Left ventricle myocardium superior (tissue), 1 donor: ENCODE measurements at places on chromosomes 2 and 18. TPM values are rescaled to one million over a fixed set of nuclear protein-coding genes. Genes with fewer than 3 reads are reported as not detected.
A peak's percentile ranks its signal among the peaks of the same experiment; 100 is the strongest.

ELOA2 gene
- not detected for total RNA-seq

CHRND gene
- total RNA-seq = not detected

RIT2 gene
- not detected for total RNA-seq

DNA sequence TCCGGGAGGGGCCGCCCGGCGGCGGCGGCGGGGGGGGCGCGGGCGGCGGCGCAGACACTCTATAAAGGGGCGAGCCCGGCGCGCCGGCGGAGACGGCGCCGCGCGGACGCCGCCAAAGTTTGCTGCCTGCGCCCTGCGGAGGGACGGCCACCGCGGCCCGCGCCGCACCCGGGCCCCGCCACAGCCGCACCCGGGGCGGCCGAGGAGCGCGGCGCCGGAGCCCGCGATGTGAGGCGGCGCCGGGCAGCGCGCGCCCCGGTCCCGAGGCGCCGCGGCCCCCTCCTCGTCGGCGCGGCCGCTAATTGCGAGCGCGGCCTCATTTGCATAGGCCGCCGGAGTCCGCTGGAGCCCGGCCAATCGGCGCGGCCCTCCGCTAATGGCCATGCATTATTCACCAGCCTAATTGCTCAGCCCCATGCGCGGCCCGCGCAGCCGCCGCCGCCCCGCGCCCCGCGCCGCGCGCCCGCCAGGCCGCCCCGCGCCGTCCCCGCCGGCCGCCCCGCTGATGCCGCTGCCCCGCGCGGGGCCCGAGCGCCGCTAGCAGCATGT lies at the start of gene SALL3:
Gene SALL3, plus strand, starts transcription at position 89 of the 549 bp plus-strand sequence. Its CDS starts 457 bp downstream, at position 546.
- DNase-seq = no peak

- no peak for DNase-seq
Measured at GRCh38 chr2:105749583-105750400, 5.1 kb downstream of the NCK2 start.

DNA sequence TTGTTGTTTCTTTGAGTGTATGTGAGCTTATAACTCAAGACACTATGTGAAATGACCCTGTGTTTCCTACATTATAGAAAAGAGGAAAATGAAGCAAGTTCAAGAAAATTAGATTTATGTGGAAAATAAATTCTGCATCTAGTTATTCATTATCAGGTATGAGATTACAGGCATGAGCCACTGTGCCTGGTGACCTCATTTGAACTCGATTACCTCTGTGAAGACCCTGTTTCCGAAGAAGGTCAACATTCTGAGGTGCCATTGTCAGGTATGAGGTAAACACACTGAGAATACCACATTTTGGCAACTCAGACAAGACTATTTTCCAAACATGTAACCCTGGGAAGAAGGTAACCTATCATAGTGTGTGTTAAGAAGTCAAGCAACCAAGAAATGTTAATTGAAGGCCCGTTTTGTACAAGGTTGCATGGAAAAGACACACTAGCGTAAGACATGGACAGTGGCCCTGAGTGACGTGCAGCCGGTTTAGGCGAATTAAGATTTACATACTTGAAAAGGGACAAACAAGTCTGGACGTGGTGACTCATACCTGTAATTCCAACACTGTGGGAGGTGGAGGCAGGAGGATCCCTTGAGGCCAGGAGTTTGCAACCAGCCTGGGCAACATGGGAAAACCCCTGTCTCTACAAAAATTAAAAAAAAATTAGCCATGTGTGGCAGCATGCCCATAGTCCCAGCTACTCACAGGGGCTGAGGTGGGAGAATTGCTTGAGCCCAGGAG lies 186.6 kb downstream of the NEDD4L start:
- DNase-seq = no peak

DNA sequence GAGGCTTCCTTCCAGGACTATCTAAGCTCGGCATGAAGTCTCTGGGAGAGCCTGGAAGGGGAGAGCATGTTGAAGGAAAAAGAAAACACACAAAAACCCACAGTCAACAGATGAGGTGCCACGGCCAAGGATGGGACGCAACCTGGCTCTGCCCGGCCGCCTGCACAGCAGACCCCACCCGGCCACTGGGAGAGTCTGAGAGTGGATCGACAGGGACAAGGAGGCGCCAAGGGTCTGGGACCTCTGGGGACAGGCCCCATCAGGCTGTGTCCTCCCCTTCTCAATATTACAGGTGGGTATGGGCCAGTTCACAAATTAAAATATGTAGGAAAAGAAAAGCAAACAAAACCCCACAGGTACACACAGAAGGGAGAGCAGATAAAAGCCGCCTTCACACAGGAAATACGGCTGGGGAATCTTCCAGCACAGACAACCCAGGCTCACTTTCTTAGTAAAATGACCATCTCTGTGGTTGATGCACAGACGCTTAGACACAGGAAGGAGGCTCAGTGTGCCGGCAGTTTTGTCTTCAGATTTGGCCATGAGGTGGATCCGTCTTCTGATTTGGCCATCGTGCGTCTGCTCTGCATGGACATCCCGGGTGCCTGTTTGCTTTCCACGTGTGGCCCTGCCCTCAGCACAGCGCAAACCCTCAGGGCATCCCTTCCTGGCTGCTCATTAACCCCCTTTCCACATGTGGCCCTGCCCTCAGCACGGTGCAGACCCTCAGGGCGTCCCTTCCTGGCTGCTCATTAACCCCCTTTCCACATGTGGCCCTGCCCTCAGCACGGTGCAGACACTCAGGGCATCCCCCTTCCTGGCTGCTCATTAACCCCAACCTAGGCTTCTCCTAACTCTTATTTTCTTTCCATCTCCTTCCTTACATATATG lies 138.4 kb downstream of the EIPR1 start:
- DNase-seq = no peak

DNA sequence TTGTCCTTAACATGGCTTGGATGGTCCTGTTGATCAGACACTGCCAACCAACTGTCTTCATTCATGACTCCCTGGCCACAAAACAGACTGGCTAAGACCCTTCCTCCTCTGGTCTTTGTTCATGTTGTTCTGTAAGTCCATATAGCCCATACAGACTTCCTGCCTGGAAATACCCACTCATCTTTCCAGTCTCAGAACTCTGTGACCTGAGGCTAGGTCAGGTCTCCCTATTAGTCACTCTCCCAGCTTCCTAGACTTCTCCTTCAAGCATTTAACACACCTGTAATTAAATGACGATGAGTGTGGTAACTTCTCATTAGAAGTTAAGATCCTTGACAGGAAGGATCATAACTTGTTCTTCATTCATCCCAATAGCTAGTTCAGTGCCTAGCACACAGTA lies 56.3 kb downstream of the CCDC93 start:
- no peak for DNase-seq

DNA sequence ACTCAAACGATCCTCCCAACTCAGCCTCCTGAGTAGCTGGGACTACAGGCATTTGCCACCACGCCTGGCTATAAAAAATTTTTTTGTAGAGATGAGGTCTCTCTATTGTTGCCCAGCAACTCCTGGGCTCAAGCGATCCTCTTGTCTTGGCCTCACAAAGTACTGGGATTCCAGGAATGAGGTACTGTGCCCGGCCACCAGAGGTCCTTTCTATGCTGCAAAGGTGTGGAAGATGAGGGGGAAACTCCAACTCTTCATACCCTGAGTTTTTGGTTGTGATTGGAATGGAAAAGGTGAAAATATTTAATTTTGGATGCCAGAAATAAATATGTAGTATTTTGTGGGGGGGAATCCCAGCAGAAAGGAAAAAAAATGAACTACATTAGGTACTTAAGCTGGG lies 36.0 kb downstream of the MRPL33 start:
- DNase-seq = no peak

GRCh38 chr18:22694954-22695353 lies 238.2 kb upstream of the RBBP8 start:
- DNase-seq = peak; percentile 54

DNA sequence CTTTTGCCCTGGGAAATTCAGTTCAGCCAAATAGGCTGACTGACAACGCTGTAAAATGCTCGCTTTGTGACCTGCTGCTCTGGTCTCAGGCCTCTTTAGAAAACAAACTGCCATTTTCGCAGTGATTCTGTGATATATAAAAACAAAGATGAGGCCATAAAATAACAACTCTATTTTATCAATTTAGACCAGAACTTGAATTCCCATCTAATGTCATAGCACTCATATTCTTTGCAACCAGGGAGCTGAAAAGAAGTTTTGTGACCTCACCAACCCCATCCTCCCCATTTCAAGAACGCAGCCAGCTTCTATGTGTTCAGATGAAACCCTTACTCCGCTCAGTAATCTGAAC lies 40.3 kb downstream of the TCF4 start:
- DNase-seq = no peak

GRCh38 chr18:14117606-14118005 lies 14.6 kb downstream of the ZNF519 start:
- no peak for DNase-seq

GRCh38 chr2:102848366-102848839 lies 86.6 kb downstream of the TMEM182 start:
- peak; percentile 93 for DNase-seq

DNA sequence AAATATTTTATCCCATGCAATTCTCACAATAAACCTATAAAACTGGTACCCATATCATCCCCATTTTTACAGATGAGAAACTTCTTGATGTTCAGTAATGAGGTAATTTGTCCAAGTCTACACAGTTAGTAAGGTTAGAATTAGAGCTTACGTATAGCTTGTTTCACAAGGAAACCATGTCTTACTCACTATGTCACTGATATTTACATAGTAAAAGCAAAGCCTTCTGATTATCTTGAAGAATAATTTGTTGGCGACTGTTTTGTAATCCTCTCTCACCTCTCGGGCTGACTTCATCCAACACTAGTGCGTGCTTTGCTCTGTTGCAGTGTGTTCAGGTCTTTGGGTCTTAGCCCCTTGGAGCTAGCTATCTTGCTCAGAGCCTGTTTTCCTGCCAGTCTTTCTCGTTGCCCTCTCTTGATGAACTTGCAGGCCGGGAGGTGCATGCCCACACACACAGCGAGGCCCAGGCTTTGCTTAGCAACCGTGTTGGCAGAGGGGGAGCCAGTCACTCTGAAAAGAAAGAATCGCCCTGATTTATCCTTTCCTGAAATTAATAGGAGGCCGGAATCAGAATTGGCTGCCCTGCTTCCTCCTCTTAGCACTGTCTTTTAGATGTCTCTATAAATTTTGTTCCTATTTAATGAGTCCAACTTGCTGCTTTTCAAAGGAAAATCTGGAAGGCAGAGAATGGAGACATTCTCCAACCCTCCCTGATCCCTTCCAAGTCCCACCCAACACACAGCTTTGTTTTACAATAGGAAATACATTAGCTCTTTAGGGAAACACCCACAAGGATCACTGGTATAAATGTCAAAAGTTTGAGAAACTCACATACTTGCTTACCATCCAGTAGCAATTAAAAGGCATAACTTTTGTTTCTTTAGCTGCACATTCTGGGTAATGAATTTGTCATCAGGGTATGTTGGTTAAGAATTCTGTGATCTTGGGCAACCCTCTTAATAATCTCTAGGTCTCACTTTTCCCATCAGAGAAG lies 97.6 kb upstream of the SEC11C start:
- DNase-seq = no peak

DNA sequence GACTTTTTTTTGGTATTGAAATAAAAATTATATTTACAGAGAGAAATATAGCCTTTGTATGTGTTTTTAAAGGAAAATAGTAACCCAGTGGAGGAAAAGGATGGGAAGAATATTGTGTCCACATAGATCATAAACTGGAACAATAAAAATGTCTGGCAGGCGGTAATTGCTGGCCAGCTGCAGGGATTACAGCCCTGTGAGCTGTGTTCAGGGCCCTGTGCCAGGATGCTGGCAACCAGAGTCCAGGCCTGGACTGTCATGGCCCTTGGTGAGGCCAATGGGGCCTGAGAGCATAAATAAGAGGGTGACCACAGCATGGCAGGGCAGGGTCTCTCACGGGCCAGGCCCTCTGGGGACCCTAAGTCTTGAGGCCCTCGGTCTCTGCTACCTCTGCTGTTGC lies 171.2 kb downstream of the ACOXL start:
- no peak for DNase-seq

DNA sequence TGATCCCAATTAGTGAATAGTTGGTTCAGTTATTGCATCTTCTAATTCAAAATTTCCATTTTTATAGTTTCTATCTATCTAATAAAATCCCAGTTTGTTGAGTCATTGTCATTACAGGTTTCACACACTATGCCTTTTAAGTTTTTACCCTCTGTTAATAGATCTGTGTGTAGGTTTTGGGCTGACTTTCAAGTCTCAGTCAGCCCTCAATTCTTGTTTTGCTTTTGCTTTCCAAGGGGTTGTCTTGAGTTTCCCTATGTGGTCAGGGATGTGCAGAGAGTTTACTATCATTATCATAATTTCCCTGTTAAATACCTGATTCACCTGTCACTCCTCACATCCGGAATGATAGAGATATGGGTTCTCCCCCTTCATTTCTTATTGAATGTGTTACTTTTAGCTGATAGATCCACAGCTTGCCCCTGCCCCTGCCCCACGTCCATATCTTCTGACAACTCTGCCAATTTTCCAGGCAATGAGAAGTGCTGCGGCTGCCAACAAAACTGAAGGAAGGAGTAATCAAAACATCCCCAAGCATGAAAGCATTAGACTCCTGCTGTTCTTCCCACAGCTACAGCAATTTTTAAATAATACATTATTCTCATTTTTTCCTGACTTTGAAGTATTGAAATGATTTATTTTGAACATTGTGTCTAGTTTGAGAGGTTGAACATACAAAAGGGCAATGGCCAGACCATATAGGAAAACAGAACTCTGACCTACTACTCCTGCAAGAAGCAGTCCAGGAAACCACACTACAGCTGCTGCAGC lies 1064.8 kb downstream of the SUCLG1 start:
- no peak for DNase-seq

- DNase-seq = no peak
Measured at GRCh38 chr2:49113046-49113445, 41.3 kb downstream of the FSHR start.

GRCh38 chr2:9954136-9954535 lies 2.6 kb downstream of the GRHL1 start:
- no peak for DNase-seq

GRCh38 chr18:11850821-11851145 lies 430 bp upstream of the CHMP1B start:
- DNase-seq = no peak

DNA sequence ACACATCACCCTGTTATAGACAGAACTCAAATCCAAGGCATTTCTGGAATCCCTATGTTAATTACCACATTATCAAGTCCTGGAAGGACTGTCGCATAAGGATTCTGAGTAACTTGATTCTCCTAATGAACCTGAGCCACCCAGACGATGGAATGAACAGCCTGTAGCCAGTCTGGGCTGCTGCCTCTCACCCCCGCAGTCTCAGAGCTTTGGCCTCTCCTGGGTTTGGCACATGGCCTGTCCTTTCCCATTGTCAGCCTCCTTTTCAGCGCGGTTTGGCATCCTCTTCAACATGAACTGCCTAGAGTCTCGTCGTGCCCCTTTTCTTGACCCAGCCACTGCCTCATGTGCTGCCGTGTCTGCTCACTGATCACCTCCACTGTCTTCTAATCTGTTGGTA lies 147.6 kb downstream of the SLC8A1 start:
- peak; percentile 42 for DNase-seq

DNA sequence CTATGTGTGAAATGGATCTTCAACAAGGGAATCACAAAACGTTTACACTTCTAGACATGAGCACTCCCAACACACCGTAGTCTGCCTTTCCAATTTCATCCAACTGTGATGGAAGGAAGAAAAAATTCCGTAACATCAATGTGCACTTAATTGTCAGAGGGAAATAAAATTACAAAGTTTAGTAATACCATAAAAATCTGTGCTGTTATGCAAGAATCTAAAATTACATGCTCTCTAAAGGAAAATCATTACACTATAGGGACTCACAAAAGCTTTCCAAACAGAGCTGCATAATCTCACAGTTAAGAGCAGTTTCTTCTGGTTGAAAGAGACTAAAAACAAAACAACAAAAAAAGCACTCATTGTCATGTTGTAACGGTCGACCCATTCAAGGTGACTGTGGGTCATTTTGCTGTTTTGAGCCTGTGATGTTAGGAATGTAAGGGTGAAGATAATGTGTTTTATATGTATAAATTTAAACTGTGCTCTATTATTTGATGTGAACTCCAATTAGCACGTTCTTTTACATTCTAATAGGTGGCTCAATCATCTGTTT lies 698.0 kb downstream of the TDRD15 start:
- DNase-seq = no peak
